Adipocyte (in vitro differentiated cells): ENCODE measurements at places on chromosomes 12 and 14.
A peak's percentile ranks its signal among the peaks of the same experiment; 100 is the strongest.

- DNase-seq, result no peak
Measured at GRCh38 chr12:129779033-129779432, 124.8 kb downstream of the TMEM132D start.

DNA sequence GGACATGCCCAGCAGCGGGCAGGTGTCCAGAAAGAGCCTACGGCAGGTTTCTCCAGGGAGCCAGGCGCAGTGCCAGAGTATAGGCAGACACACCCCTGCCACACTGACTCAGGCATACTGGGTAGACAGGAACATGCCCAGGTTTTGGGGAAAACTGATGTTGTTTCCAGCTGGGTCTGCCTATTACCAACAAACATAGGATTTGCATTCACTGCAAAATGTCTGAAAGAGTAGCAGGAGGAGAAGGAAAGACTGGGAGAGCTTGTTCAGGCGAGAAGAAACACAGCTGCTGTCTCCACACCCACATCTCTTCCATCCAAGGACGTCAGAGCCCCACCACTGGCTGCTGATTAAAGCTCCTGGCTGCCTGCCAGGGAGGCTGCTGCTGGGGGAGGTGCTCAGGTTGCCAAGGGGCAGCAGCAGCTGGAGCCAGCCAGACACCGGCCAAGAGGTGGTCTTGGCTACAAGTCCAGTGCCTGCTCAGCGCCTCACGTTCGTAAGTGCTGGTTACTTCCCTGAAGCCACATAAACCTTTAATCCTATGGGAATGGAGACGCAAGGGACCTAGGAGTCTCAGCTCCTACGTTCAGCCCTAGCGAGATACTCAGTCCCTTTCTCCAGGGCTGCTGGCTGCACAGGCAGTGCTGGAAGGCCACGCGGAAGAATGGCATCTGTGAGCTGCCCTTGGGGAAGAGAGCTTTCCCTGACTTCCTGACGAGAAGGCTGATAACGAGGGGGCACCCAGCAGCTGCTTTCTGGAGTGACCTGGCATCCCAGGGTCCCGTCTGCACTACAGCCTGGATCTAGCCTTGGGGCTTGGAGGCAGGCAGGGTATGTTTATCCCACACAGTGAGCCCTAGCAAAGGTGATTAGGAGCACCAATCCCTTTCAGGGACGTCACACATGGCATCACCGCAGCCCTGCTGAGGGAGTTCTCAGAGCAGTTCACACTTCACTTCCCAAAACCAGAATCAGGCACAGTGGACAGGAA is 58.1 kb downstream of the PLEKHG3 start:
- peak; percentile 77 for DNase-seq

GRCh38 chr12:80988986-80989385 is 51.3 kb upstream of the LIN7A start:
- no peak for DNase-seq

DNA sequence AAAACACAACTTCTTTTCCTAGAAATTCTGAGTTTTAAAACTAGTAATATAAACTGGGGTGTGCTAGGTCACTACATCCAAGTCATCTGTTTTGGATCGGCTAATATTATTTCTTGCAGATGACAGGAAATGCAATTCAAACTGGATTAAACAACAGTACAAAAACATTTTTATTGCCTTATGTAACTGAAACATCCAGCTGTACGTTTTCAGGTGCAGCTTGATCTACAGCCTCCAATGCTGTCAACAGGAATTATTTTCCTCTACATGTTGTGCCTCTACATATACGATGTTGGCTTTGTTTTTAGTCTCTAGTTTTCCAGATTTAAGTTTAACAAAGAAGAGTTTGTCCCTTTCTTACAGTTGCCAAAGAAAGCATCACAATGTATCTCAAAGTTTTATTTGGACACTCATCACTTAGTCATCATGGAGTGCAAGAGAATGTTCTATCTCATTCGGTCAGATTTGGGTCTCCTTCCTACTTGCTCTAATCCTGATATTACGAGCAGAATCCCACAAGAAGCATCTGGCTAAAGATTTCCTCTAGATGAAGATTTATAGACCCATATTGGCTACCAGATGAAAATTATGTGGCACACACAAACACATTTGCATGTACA is 326.7 kb downstream of the SLC6A15 start:
- DNase-seq, result peak; percentile 14

GRCh38 chr12:1592444-1593173 is 1.8 kb downstream of the FBXL14 start:
- peak; percentile 68 for DNase-seq

DNA sequence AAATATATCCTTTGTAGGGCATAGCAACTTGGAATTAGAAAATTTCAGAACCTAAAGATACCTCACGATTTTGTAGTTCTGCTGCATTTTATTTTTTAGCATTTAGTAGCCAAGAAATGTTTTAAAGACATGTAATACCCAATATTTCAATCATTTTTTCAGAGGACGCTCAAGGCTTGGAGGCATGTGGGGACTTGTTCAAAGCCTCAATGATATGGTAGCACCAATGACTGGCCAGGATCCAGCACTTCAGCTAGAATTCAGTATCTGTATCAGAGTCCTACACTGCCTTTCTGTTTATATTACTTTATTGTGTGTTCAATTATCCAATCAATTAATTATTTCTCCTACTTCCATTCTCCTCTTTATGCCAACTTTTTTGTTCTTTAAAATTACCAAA is 154.8 kb upstream of the NEDD1 start:
- no peak for DNase-seq

DNA sequence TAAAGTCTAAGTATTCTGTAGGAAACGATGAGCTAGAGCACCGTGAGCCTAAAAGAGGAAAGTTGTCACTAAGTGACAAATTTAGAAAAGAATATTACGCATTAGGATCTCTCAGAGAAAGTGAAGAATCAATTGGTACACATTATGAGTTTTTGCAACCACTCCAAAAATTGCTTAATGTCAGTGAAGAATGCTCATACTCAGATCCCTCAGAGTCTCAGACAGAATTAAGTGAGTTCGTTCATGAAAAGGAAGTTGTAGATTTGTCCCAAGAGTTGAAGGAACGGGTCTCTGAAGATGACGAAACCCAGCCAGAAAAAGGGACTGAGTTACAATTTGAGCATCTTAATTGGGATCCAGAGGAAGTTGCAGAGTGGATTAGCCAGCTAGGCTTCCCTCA is 1.5 kb downstream of the SAMD15 start:
- DNase-seq, result no peak

GRCh38 chr14:71966528-71966927 is 34.3 kb downstream of the RGS6 start:
- DNase-seq, result no peak

DNA sequence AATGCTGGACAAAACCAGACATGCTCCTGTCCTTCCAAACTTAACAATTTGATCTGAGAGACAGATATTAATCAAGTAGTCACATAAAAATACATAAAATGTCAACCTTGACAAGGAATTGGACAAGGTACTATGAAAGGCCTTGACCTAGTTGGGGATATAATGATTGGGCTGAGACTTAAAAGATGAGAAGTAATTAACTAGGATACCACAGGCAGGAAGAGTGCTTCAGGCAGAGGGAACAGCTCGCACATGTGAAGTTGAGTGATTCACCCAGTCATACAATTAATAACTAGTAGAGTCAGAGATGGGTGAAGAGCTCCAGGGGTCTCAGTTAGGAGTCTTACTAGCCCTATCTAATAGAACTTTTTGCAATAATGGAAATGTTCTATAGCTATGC is 259.5 kb downstream of the MSRB3 start:
- no peak for DNase-seq
